ENCODE measurements at places on chromosomes 3 and 15.

DNA sequence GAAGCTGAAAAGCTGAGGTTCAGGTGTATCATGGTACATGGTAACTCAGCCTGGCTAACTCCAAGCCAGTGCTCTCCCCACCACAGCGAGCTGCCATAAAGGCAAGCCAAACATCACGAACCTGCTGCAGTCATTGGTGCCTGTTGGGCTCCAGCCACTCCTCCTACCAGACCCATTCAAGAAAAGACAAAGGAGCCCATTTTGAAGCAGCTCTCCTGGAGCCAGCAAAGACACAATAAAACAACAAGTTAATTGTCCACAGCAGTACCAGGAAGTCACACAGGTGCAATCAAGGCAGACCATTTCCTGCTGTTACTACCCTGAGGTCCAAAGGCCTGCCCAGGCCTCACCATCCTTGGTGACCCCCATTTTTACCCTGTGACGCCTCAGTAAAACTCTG is 77.6 kb downstream of the DAPK2 start:
- DNase-seq, result no peak

GRCh38 chr3:46206282-46207015 is 1.7 kb downstream of the CCR1 start:
- DNase-seq, result no peak

GRCh38 chr3:103991461-103992115 is 1375.1 kb upstream of the ALCAM start:
- no peak for DNase-seq

- DNase-seq, result no peak
These were observed 677 bp downstream of the POLQ start for GRCh38 chr3:121545049-121545573.
